GM04504 (cell line): ENCODE measurements at places on chromosomes 2 and 18.

- no peak for DNase-seq
Measured at GRCh38 chr2:8676921-8677645, 4.8 kb upstream of the ID2 start.

DNA sequence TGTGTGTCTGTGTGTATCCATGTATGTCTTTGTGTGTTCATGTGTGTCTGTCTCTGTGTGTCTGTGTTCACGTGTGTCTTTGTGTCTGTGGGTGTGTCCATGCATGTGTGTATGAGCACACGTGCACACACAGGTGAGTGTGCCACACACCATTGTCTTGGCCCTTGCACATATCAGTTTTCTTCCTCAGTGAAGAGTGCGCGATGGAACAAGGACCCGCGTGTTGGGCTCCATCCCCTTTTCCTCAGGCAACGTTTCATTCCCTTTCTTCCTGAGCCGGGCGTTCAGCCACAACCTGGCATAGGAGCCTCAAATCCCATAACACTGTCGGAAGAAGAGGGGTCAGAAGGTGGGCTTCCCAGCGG, 74.3 kb downstream of the PTGR3 start:
- DNase-seq, result no peak

DNA sequence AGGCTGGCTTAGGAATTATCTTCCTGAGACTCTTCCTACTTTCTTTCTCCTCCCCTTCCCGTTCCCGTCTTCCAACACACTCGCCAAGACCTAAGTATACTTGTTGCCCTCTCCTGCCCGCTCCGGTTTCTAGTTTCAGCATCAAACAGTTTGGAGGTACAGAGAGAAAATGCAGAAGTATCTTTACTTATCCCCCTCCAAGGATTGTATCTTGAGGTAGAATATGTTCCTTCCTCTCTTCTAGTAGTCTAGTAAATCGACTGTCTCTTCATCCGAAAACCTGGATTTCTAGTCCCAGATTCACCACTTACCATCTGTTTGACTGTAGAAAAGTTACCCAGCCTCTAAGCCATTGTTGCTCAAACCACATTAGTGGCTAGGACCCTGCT, 755 bp downstream of the EIF4E2 start:
- no peak for DNase-seq

- DNase-seq, result no peak
Measured at GRCh38 chr18:63676526-63677323, 15.0 kb upstream of the SERPINB3 start.

- DNase-seq, result no peak
Measured at GRCh38 chr2:230697676-230698075, 15.0 kb upstream of the CAB39 start.

DNA sequence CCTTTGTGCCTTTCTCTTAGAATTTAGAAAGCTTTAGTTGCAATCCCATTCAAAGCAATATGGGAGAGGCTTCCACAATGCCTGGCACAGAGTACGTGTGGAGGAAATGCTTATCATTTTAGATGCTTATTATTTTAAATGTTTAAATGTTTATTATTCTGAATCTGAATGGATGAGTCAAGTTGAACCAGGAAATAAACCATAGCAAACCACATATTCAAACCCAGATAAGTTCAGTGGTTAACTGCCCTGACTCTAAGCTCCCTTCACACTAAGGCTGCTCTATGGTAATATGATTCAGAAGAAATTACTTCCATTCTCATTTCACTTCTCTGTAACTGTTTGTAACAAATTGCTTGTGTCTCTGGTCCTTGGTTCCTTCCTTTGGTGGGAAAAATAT, 5.2 kb upstream of the PPP4R1 start:
- DNase-seq, result no peak

DNA sequence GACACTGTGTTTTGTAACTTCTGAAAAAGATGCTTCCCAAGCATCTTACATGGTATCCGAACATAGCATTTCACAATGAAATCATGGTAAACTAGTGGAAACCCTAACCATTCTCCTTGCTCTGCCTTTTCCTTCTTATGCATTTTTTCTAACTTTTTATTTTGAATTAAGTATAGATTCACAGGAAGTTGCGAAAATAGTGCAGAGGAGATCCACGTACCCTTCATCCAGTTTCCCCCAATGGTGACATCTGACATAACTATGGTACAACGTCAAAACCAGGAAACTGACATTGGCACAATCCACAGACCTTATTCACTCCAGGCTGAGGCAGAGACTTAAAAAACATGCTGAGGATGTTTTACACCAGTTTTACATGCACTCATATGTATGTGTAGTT, 38.3 kb downstream of the AAK1 start:
- no peak for DNase-seq

- no peak for DNase-seq
Measured at GRCh38 chr2:238290091-238290509, 1.7 kb upstream of the PER2 start.

GRCh38 chr2:76953733-76954347, 568.3 kb downstream of the LRRTM4 start:
- DNase-seq, result no peak

GRCh38 chr2:213640738-213641425, 356.6 kb downstream of the SPAG16 start:
- DNase-seq, result no peak

DNA sequence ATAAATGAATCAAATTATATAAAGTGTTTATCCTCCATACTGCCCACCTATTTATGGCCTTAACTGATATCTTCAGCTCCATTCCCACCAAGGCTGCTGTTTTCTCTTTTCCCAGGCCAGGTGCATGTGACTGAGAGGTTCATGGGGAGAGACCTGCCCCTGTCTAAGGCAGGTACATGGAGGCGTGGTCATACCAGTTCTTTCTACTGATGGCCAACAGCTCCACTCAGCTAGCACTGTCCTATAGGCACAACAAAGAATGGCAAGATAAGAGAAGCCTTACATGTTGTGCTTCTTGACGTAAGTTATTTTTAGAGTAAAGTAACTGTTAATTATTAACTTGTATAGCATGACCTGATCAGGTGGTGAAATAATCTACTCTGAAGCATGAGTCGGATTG, 16.8 kb downstream of the AKAIN1 start:
- DNase-seq, result no peak

- no peak for DNase-seq
Measured at GRCh38 chr2:129934044-129934822, 45.2 kb upstream of the RAB6C start.

DNA sequence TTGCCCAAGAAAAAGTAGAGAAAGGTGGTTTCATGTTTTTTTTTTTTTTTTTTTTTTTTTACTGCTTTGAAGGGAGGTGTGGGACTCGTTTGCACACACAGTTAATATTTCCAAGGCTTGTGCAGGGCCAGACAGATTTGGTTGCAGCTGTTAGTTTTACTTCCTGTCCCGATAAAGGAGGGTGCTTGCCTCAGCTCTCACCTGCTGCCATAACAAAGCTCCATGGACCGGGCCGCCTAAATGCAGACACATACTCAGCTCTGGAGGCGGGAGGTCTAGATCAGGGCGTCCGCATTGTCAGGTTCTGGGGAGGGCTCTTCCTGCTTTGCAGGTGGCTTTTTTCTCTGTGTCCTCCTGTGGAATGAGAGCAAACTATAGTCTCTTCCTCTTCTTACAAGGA, 69.9 kb downstream of the ODC1 start:
- no peak for DNase-seq

- DNase-seq, result no peak
Measured at GRCh38 chr18:39564716-39565115, 1999.1 kb upstream of the CELF4 start.

DNA sequence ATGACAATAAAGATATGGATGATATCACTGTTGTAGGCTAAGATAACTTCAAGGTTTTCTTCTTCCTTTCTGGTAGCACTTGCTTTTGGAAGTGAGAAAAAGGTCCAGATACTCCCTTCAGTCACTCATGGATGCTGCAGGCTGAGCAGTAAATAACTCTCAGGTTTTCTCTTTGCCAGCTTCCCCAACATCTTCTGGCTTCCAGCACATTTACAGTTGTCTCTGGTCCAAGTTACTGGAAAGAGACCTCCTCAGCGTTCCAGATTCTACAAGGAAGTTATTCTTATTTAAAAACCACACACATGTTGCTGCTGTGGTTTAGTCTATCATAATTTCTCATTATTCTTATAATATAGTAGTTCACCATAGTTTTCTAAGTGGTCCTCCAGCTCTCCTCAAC, 383.4 kb downstream of the PLCL1 start:
- DNase-seq, result no peak

DNA sequence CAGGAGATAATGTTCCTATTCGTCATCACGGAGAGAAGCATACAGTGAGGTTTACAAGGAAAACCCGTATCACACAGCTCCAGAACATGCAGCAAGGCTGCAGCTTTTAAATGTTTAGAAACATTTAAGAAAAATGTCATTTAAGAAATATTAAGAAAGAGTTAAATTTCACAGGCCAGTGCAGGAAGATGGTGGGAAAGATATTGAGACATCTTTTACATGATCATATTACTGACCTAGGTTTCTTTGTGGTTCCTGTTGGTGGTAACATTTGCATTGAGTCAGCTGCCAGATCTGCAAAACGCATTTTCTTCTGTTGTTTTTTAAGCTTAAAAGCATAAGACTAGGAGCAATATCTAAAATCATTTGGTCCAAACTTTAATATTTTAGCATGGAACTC, 44.9 kb downstream of the CPO start:
- DNase-seq, result no peak

DNA sequence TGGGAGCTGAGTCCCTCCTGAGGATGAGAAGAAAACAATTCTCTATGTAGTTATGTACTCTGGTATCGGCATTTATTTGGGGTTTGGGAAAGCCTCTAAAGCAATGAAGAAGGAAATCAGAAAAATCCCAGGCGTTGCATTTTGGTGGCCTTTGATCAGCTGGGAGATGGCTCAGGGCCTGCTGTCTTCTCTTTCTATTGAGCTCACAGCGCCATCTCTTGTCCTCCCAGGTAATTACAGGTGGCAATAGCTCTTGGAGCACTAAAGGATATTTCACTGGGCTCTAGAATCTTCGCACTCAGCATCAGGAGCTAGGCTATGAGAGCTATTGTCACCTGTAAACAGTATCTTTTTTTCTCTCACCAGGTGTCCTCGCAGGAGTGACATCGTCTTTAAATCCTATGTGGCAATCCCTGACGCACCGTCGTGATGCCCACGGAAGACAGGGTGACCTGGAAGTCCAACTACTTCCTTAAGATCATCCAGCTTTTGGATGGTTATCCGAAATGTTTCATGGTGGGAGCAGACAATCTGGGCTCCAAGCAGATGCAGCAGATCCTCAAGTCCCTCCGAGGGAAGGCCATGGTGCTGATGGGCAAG, 76.1 kb upstream of the PMAIP1 start:
- peak; percentile 73 for DNase-seq

DNA sequence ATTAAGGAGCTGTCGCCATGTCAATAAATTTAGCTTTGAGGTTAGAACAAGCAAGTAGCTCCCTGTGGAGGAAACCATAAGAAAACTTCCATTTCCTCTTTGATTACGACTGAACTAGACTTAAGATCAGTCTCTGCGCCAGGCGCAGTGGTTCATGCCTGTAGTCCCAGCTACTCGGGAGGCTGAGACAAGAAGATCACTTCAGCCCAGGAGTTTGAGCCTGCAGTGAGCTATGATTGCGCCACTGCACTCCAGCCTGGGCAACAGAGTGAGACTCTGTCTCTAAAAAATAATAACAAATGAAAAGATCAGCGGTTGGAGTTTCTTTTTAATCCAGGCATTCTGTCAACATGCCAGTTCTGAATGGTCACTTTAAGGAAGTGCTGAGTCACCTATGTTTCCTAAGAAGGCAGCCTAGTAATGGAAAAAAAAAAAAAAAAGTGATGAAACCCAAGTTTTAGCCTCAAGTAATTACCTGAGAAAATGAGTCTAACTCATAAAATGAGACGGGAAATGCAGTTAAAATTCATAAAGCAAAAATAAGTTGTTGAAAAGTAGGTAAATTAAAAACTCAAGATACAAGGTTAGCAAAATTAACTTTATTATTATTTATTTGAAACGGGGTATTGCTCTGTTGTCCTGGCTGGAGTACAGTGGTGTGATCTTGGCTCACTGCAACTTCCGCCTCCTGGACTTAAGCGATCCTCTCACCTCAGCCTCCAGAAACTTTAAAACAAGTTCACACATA, 10.2 kb downstream of the C18orf32 start:
- DNase-seq, result no peak

DNA sequence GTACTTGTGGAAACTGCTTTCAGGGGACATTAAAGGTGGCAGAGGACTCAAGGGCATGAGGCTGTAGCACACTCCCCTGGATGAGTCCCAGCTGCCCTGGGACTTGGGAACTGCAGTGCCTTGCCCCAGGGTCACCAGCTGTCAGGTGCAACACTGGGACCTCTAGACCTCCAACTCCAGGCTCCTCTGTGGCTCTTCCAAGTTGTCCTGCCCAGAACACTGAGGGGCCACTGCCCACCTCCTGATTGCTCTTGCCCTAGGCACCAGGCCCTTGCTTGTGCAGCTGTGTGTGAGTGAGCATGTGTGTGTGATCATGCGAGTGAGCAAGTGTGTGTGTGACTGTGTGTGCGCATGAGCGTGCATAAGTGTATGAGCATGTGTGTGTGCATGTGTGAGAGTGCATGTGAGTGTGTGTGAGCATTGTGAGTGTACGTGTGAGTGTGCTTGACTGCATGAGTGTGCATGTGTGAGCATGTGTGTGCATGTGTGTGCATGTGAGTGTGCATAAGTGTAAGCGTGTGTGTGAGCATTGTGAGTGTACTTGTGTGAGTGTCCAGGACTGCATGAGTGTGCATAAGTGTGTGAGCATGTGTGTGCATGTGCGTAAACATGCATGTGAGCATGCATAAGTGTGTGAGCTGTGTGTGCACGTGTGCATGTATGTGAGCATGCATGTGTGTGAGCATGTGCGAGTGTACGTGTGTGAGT, 301.5 kb downstream of the NDUFA10 start:
- no peak for DNase-seq

DNA sequence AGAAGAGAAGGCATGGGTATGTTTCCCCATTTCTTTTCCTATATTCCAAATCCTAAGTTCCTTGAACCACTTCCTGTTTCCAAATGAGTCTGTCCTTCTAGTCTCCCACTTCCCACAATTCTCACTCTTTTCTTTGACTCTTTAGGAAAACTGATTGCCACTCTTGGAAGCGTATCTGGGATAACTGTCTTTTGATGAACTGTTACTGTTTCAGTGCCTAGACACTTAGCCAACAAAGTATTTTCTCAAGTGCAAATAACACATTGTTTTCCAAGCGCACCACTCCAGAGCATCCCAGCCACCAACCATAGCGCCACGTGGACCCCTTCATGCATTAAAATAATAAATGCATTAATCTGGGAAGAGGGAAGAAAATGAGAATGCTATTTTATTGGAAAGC, 342.8 kb downstream of the MTX2 start:
- no peak for DNase-seq

DNA sequence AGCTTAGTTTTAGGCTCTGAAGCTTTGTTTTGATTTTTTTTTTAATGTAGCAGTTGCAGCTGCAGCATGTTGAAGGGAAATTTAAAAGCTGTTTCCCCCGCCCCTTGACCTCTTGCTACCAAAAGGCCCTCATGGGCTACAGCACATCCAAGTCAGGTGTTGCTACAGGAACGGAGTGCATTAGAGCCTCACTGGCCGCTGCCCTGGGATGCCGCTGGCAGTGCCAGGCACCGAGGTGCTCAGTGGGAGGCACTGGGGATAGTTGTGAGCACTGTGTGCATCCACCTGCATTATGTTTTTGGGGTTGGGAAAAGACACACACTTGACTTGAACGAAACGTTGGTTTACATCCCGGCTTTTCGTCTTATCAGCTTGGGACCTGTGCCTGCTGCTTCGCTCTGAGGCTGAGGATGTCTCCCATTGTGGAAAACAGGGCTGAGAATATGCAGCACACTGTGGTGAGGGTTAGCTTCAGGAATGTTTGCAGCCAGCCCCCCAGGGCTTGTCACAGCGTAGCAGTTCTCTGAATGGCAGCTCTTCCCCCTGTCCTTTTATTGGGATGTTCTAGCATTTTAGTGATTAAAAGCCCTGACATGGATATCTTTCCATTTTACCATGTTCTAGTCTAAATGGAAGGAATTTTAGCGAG, 24.1 kb downstream of the DCDC2C start:
- no peak for DNase-seq
